ENCODE measurements at places on chromosomes 4 and X.

DNA sequence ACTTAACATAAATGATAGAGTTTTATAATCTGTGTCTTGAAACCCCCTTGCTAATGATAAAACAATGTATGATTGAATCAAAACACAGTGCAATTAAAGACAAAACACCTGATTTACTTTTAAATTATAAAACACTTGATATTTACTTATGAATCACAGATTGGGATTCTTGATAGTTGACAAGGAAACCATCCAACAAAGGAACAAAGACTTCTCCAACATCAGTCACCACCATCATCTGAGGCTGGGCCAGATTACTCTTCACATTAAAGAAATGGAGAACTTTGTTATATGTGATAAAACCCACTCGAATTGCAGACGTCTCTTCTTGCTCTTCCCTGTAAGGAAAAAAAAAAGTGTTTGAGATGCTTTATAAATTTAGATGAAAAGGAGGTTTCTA lies 67.4 kb downstream of the METTL14 start:
- DNase-seq: no peak

DNA sequence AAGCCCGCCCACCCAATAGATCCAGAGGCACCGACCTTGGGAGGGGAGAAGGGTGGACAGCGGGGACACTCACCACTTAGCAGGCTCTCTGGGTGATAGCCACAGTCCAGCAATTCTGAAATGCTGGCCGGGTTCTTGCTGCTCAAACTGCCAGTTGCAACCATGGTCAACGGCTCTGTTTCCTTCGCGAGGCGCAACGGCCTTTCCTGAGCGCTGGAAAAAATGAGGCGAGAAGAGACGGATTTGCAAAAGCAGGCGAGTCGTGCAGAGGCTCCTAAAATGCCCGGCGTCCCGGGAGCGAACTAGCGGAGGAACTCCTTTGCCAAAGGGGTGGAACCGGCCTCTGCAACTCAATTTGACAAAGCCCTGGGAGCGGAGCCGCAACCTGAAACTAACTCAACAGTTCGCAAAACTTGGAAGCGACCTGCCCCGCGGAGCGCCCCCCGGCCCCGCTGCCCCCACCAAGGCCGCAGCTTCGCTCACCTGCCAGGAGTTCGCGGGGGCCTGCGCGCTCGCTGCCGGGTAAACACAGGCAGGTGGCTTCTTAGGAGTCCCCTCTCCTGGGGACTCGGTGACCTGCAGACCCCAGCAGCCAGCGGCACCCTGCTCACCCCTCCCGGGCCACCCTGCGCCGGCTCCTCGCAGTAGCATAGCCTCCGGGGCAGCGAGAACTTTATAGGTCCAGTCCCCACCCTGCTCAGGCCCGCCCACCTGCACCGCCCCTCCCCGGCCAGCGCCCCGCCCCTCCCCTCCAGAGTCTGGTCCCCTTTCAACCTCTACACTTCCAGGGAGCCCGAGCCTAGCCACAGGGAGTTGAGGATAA lies at the start of gene DDIT4L:
Gene DDIT4L, minus strand, starts transcription at position 649 of the 823 bp plus-strand sequence. Its CDS starts 485 bp downstream, at position 164.
- no peak for DNase-seq

DNA sequence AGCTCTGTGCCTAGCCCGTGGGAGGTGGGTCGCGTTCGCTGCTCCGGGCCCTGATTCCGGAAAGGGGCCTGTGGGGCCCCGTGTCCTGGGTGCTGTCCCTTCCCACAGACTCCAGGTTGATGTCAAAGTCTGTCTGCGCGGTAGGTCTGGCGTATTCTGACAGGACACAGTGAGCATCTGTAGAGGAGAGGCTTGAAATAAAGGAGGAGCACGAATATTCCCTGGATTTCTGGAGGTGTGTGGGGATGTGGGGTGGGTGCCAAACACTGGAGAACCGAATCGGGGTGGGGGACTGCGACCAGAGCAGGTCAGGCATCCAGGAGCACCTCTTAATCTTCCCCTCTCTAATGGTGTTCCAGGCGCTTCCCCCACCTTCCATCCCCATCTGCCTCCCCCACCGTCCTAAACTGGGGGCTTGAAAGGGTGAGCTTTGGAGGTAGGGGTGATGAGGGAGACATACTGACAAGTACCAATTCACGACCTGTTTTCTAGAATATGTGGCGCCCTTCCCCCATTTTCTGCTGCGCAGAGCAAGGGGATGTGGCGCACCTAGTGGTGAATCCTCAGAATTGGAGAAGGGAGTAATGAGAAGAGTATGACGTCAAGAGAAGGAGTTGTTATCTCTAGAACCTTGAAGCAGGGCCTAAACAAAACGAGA lies 877 bp downstream of the GPRASP1 start:
- DNase-seq: peak; percentile 55

DNA sequence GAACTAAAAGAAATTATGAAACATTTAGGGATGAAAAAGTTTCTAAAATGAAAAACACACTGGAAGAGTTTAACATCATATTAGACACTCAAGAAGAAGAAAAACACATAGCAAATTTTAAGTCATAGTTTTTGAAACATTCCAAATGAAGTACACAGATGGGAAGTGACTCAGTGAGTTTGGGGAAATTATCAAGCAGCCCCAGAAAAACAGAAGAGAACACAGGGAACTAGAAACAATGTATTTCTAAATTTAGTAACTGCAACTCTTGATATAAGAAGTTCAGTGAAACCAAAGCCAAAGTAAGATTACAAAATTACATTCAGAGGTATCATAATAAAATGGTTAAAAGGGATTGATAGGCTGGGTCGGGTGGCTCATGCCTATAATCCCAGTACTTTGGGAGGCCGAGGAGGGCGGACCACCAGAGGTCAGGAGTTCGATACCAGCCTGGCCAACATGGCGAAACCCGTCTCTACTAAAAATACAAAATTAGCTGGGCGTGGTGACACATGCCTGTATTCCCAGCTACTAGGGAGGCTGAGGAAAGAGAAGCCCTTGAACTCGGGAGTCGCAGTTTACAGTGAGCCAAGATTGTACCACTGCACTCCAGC lies 461.2 kb downstream of the KCTD8 start:
- DNase-seq: no peak

DNA sequence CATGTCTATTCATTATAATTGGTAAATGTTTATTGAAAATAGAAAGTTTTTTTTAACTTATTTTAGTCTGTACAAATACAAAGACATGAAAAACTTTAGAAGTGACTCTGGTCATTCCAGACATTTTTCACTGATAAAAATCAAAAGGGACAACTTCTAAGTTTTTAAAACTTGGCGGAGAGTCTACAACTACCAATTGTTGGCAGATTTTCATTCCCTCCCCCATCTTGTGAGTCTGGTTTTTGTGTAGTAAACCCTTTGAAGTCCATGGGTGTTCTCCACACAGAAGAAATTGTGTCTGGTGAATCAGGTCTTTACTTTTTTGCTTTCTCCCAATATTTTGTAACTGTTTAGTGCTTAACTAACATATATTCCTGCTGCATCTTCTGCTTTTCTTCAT lies 336.5 kb downstream of the PDGFC start:
- no peak for DNase-seq

DNA sequence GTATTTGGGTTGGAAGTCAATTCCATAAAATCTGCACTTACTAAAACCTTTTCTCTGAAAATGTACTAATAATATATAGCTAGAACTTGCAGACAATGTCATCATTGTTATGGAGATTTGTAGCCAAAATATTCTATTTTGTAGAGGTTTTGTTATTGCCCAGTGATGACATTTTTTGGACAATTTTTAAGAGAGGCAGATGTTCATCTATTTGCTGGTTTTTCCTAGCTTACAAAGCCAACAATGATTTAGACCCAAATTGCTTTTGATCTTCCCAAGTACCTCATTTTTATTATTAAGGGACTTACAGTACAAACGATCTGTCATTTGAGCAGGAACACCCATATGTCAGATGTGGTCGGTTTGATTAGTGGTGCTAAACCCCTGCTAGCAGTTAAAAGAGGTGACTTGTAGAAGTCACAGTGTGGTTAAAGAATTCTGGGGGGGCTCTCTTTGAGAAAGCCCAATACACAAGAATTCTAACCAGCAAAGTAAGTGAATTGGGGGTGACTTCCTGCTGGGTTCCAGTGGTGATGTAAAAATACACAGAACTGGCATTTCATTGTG lies 136.2 kb downstream of the KIT start:
- DNase-seq: no peak

GRCh38 chr4:47830265-47831025 lies 7.4 kb downstream of the CORIN start:
- no peak for DNase-seq

DNA sequence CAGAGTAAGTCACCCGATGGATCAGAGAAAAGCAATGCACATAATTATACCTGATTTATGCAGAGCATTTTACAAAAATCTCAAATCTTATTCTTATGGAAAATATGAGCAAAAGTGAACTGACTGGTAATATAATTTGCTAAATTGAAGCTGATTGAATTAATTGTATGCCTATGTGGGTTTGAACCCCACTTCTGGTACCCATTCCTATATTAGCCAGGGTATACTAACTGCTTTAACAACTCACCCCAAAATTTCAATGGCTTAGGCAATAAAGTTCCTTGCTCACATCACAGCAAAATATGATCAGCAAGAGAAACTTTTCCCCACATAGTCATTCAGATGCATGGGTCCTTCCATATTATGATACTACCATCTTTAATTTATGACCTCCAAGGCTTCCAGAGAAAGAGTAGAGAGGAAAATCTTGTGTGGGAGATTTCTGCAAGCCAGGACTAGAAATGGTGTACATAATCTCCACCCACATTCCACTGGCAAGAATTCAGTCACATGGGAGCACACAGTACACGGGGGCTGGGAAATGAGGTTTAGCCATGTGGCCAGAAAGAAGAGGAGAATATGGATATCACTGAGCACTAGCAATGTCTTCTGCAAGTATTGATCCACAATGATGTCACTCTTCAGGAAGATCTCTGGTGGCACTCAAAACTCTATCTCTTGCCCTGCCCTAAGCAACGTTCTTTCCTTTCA lies 640.7 kb downstream of the BCOR start:
- DNase-seq: no peak

DNA sequence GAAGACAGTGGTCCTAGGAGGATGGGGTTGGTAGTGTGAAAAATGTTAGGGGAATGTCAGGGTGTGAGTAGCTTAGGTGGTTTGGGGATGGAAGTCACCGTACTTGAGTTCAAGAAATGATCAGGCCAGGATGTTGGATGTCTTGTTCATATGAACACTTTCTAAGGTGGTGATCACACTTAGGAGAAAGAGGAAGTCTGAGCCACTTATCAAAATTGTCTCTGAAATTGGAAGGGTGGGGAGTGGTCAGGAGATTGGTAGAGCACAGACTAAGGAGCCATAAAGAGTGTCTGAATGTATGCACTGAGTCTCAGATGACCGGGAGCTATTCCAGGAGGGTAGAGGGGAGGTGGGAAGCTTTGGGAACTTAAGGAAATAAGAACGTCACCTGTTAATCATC lies 17.3 kb downstream of the CMC4 start:
- DNase-seq: no peak

- no peak for DNase-seq
Measured at GRCh38 chr4:77308843-77309242, 151.8 kb downstream of the CCNG2 start.

- no peak for DNase-seq
Measured at GRCh38 chr4:21410372-21410771, 538.2 kb downstream of the KCNIP4 start.

DNA sequence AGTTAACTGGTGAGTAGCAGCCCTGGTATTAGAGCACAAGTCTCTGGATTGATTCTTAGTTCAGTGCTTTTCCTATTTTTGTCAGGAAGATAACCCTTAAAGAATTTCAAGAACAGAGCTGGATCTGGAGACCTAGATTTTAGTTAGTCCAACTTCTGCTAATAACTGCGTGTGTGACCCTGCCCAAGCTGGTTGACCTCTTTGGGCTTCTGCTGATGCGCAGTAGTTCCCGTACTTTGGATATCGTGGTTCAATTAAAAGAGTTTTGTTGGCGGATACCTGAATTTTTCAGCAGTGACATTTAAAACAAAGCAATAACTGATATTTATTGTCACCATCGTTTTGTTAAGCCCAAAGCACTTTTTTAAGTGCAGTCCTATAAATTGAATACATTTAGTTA lies 9.3 kb downstream of the MSMO1 start:
- no peak for DNase-seq

DNA sequence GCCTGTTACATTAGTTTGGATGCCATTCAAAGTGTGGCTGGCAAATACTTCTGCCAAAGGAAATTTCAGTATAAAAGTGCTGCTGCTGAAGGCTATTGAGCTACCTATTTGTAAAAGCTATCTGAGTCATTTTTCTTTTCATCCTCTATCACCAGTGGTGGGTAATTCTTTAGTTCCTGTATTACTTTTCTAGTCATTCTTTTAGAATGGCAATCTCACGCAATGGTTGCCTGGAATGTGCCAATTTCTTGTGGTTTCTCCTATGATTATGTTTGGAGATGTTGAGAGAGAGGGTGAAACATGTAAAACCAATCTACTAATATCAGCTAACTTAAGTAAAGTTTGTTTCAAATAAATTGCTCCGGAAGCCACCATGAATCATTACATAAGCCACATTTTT lies 685.0 kb downstream of the RAPGEF2 start:
- DNase-seq: no peak

Data from T follicular helper cell (primary cell).